ENCODE measurements at places on chromosomes 2 and 18.
A peak's percentile ranks its signal among the peaks of the same experiment; 100 is the strongest.

GRCh38 chr2:71599646-71600236 is 146.4 kb downstream of the DYSF start:
- DNase-seq, result no peak

DNA sequence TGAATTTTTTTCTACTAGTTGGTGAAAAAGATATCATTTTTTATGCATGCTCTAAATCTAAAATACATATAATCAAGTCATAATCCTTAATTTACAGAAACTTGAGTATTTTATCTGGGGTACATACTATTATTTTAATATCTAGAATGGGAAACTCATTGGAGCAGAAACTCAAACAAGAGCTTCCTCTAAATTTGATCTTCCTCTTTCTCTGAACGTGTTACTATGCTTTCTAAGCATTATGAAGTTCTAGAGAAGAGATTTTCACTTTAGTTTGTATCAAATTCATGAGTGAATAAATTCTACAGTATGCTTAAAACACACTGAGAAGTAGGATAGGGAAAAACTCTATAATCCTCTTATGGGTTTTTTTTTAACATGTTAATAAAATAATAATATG is 20.6 kb upstream of the SLC38A11 start:
- no peak for DNase-seq

GRCh38 chr2:174593574-174594203 is 3.9 kb downstream of the WIPF1 start:
- DNase-seq, result peak; percentile 72

DNA sequence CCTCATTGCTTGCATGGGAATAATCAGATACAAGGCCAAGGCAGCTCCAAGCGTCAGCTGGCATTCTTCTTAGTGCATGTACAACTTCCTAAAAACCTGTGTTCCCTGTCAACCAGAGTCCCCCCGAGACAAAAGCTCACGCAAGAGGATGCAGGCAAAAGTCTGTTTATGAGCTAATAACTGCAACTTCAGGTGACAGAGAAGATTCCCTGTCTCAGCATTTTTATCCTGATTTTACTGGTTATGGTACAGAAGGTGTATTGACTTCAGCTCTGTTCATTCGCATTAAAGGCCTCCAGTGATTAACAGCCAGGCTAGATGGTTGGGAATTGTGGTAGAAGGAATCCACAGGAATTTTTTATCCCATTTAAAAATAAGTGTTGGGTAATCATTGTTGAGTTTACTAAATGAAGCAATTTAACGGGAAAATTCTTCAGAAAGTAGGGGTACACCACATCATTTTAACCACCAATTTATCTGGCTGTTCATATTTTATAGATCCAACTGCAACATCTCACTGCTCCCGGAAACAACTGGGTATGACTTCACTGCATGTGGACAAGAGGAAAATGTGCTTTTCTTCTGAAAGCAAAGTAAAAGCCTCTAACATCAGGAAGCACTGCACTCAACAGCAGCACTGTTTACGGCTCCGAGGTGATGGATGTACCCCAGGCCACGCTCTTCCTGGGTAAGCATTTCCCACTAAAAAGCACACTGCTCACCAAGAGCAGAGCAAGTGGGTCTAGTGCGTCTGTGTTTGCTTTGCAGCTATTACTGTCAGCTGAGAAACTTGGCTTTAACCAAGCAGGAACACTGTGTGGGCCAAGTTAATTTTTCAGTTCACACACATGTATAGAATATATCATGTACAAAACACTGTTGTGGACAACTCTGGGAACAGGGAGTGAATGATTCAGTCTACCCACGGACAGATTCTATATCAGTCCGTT is 31.9 kb downstream of the CCBE1 start:
- DNase-seq, result peak; percentile 64

DNA sequence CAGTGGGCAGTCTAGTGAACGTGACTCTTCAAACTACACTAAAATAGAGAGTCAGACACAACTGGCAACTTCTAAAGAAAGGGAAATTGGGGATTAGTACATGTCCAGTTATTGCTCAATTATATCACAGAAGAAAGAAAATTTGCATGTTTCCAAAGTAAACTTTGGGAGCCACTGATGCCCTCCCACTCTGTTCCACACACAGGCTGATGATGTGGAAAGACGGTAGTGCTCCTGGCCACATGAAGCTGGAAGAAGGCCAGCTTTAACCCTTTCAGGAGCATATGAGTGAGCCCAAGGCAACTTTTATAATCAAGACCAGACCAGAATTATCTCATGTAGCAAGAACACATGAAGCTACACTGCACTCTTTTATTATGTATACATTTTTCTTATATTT is 141.0 kb downstream of the NR4A2 start:
- DNase-seq, result no peak

GRCh38 chr2:80510716-80511115 is 206.2 kb upstream of the LRRTM1 start:
- no peak for DNase-seq

GRCh38 chr18:21943456-21943855 is 202.9 kb downstream of the MIB1 start:
- no peak for DNase-seq

DNA sequence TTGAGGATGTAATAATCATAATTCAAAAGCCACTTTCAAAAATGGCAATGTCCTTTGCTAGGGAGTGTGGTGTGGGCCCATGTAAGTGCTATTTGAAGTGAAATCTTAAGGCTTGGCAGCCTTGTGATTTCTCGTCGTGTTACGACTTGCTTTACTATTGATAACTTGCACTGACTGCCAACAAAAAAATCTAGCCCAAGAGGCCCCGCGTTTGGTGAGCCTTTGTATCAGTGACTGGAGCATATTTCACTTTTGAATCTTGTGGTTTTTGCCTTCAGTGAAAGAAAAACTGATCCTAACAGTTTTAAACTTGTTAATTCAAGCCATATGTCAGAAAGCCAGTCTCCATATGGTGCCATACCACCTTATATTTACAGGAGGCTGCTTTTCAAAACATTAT is 248.0 kb downstream of the TMEM182 start:
- DNase-seq, result no peak

DNA sequence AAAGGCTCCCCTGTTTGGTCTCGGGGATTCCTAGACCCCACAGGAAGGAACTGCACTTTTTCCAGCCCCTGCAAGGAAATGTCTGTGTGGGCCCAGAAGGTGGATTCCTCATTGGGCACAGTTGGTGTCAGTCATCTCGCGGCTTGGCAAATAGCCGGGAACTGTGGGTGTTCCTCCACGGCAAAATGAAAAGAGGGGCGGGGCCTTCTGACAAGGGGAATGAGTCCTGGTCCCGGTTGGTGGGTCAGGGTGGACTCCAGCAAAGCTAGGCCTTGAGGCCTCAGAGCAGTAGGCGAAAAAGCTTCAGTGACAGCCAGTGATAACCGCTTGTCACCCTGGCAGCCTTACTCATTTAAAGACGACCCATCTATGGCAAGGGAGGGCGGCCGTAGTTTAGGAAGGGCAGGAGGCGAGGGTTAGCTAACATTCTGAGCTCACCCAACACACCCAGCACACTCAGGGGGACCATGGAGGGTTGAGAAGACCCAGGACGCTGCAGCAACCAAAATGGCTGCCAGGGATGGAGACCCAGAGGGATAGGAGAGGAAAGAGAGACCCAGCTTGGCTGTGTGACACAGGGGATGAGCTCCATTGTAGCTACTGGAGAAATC is 16.5 kb downstream of the SLC4A3 start:
- DNase-seq, result no peak

DNA sequence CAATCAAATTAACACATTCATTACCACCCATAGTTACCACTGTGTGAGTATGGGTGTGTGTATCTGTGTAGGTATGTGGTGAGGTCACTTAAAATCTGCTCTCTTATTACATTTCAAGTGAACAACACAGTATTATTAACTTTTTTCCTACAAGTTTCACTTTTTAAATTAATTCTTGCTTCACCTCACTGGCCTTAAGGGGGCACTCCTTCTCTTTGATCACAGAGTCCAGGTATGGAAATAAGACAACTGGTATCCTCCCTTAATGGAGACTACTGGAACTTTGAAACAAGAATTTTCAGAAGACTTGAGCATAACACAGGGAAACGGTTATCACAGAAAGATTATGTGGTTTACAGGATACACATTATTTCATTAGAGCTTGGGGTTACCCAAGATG is 255.8 kb downstream of the ASXL3 start:
- no peak for DNase-seq

GRCh38 chr18:3067165-3067661 is 54.3 kb upstream of the LPIN2 start:
- DNase-seq, result no peak

- DNase-seq, result no peak
These were observed 697 bp downstream of the KCMF1 start for GRCh38 chr2:84971510-84972206.

DNA sequence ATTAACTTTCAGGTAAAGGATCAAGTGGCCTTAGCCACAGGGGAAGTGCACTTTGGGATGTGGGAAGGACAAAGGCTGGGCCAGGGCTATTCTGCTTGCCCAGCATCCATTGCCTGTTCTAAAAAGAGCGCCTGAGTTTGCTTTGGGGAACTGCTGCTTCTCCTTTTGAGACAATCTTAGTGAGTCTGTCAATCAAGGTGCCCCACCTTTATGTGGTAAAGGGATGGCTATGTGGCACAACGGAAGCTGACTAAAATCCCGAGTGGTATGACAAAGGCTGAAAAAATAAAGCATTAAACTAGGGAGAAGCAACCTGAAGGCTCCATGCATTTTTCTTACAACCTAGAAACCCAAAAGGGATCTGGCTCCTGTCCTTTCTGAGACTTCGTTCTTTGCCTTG is 540.5 kb downstream of the SLC4A3 start:
- DNase-seq, result no peak

DNA sequence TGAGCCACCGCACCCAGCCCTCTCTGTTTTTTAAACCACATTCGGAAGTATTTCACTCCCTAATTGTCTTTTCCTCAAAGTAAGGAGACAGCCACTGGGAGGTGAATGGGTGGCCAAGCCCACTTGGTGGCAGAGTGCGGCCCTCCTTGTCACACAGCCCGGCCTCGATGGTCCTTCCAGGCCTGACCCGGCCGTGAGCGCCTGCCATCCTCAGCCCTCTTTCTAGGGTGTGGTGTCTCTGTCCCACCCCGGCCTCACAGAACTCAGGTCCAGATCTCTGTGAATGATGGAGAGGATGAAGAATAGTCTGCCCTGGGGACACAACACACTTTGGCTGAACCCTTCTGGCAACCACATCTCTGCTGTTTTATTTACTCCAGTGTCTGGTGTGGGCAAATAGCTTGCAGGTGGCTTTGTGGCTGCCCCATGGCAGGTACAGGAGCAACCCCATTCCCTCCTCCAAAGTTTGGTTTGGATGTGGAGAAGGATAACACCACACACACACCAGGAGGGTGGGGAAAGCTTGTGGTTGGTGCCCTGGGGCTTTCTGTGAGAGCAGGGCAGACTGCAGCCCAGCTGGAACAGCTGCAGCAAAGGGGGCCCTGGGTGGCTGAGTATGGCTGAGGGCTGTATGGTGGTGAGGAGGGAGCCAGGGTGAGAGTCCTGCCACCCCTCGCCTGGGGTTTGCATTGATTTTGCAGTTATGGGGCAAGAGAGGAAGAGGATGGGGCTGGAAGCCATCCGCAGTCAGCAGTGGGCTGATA is 88.6 kb downstream of the FAM168B start:
- DNase-seq, result no peak

- DNase-seq, result no peak
These were observed 14.8 kb downstream of the AFTPH start for GRCh38 chr2:64538764-64539433.

Data from fibroblast of skin of left biceps (primary cell).